MCF 10A (cell line): ENCODE measurements at places on chromosomes 6 and 20. TPM values are rescaled to one million over a fixed set of nuclear protein-coding genes. Genes with fewer than 3 reads are reported as not detected.

DNA sequence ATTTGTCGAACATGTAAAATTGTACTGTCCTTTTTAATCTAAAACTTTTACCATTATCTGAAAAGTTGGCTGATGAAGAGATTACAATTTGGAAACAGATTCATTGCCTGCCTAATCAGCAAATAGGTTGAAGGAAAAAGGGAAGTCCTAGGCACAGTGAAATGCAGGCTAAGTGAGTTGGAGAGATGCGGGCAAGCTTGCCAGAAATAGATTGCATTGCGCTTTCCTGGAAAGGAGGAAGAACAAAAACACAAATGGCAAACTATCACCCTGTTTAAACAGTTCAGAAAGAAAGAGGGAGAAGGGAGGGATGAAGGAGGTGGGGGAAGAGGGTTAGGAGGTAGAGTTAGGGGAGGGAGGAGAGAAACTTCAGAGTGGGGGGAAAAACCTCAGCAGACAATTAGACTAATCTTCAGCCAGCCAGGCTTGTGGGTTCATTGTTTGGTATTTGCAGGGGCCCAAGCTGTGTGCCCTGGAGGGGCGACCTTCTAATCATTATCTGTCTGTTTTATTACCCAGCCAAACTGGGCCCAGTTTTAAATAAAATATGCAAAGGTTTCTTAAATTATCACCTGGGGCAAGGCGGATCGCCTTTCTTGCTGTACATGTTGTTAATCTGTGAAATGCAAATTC, 465.2 kb downstream of the TFAP2B start:
- H3K36me3 ChIP-seq = no peaks in the 10 kb centered on the region
- no peak overlapping the region for H3K27ac ChIP-seq
- no peak overlapping the region for H3K4me3 ChIP-seq
- no peak for DNase-seq

Gene PTK6
- total RNA-seq = 3.8 and 4.4 TPM in 2 replicates

GRCh38 chr6:148138573-148138972, 204.1 kb upstream of the SASH1 start:
- no peaks in the 10 kb centered on the region for H3K27me3 ChIP-seq
- no peak overlapping the region for H3K27ac ChIP-seq
- H3K4me3 ChIP-seq = no peak overlapping the region
- no peaks in the 10 kb centered on the region for H3K36me3 ChIP-seq

- peak overlapping the region; percentile 25 for H3K27ac ChIP-seq
- DNase-seq = no peak
- H3K4me3 ChIP-seq = no peak overlapping the region
- no peaks in the 10 kb centered on the region for H3K27me3 ChIP-seq
Observed at GRCh38 chr6:39422238-39422637, 99.7 kb upstream of the KCNK16 start.
